Left lung (tissue), 14 donors: ENCODE measurements at places on chromosomes 2 and 18.

- DNase-seq, result no peak
These were observed 9.6 kb upstream of the LRP1B start for GRCh38 chr2:142140434-142140845.

DNA sequence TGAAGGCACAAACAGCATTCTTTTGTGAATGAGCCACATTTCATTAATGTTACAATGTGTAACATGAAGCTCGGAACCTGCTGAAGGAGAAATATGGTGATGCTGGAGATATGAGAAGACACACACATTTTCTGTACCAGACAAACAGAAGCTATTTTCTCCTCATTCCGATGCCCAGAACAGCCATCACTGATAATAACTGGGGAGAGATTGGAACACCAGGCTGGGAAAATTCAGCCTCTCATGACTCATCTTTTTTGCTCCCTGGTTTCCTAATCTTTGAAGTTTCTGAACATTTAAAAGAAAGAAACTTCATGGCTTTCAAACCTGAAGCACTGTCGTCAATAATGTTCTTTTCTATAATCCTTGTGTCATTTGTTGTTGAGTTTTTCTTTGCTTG lies 110.9 kb downstream of the LYPD6 start:
- no peak for DNase-seq

DNA sequence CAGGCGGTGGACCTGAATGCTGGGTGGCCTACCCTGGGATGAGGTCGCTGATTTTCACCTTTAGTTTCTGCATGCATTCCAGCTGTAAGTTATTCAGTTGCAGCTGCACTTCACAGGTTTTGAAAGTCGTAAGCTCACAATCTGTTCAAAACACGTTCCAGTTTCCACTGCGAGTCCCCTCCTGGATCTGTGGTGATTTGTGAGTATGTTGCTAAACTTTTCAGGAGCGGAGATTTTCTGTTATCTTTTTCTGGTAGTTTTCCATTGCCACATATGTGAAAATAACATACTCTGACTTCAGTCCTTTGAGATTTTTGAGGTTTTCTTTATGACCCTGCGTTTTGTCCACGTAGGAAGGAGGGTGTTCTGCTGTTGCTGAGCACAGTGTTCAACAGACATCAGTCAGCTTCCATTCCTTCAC lies 102.1 kb downstream of the SNTG2 start:
- no peak for DNase-seq

DNA sequence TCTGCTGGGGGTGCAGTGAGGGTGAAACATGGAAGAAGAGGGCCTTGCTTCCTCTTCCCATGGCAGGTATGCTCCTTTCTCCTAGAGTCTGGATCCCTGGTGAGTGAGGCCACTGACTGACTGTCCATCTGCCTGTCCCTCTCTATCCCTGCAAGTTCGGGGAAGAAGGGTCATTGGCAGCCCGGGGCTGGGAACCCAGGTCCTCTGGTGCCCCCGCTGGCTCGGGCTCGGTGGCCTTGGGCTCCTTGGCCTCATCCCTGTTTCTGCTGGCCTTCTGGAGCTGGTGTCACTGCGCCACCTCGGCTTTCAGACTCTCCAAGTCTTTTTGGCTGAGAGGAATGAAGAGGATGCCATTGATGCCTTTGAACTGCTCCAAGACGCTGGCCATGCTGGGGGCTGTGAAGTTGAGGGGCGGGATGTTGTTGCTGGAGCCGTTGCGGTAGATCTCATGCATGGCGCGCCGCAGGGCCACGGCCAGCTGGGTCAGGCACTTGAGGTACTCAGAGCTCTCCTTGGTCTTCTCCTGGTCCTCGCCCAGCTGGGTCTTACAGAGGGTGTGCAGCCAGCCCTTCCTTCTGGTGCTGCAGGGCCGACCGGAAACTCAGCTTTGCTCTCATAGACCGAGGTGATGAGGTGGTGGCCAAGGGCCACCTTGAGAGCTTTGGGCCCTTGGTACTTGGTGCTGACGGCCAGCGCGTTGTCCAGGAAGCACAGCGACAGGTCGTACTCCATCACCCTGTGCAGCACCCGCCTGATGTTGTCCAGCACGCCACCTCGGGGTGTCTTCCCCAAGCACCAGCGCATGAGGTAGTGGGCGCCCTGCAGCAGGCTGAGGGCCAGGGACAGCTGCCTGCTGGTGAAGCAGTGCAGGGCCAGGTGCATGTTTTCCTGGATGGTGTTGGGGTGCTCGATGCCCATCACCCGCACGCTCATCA lies 6.3 kb downstream of the MEP1B start:
- no peak for DNase-seq

- DNase-seq, result no peak
These were observed 31.2 kb downstream of the STAMBP start for GRCh38 chr2:73859721-73860586.

- no peak for DNase-seq
These were observed 155.0 kb downstream of the ZBTB7C start for GRCh38 chr18:48254077-48254602.
